ENCODE measurements at places on chromosomes 13 and 19. TPM values are rescaled to one million over a fixed set of nuclear protein-coding genes. Genes with fewer than 3 reads are reported as not detected.

Gene IGFL2
- 1.3 TPM for total RNA-seq

Gene MTUS2
- total RNA-seq: 0.01 TPM

Gene F10
- total RNA-seq: not detected

Gene NBEA
- total RNA-seq: 2.4 TPM

Gene MEX3D
- total RNA-seq: 9.0 TPM

Gene ATP4A
- 0.02 TPM for total RNA-seq

Gene GIPR
- total RNA-seq: 2.3 TPM

Gene RGL3
- 0.98 TPM for total RNA-seq

Gene ZNF223
- 2.7 TPM for total RNA-seq

Gene TEAD2
- total RNA-seq: 18.8 TPM

Gene FFAR2
- total RNA-seq: 0.04 TPM

Gene KRTDAP
- total RNA-seq: not detected

Gene FBXW9
- 12.1 TPM for total RNA-seq

Gene TRPC4
- total RNA-seq: not detected

Gene NFIX
- total RNA-seq: 3.0 TPM

Gene CCDC70
- total RNA-seq: not detected

Gene VSTM2B
- total RNA-seq: 0.09 TPM

Measured in A549 treated with dexamethasone at 1 μM for 4 hours (cell line).